ENCODE measurements at places on chromosomes 13 and 19. TPM values are rescaled to one million over a fixed set of nuclear protein-coding genes. Genes with fewer than 3 reads are reported as not detected.

ADGRE2 gene
- total RNA-seq: not detected

EFNB2 gene
- total RNA-seq: 3.4 TPM

SERPINE3 gene
- total RNA-seq: not detected

MYO1F gene
- 0.09 TPM for total RNA-seq

CGB2 gene
- total RNA-seq: not detected

DIRAS1 gene
- 14.9 TPM for total RNA-seq

MEIOSIN gene
- not detected for total RNA-seq

CDX2 gene
- total RNA-seq: not detected

EPS8L1 gene
- total RNA-seq: 0.63 TPM

SLC7A1 gene
- total RNA-seq: 3.8 TPM

IRGC gene
- not detected for total RNA-seq

ARHGEF1 gene
- total RNA-seq: 57.6 TPM

FGF9 gene
- 0.18 TPM for total RNA-seq

PSG4 gene
- not detected for total RNA-seq

POU2F2 gene
- total RNA-seq: 0.08 TPM

C19orf67 gene
- 0.27 TPM for total RNA-seq

NFIX gene
- total RNA-seq: 160 TPM

USPL1 gene
- total RNA-seq: 20.3 TPM

TMEM59L gene
- 2.2 TPM for total RNA-seq

ZAR1L gene
- not detected for total RNA-seq

KLHL1 gene
- not detected for total RNA-seq

ZNF181 gene
- 55.4 TPM for total RNA-seq

KIR2DL4 gene
- not detected for total RNA-seq

DAND5 gene
- total RNA-seq: not detected

GARIN5A gene
- not detected for total RNA-seq

ZNF829 gene
- 5.2 TPM for total RNA-seq

ZNF442 gene
- 0.98 TPM for total RNA-seq

CGB5 gene
- not detected for total RNA-seq

ZNF784 gene
- 4.8 TPM for total RNA-seq

MTUS2 gene
- 0.36 TPM for total RNA-seq

Data from fibroblast of the aortic adventitia (primary cell).